ENCODE measurements at places on chromosomes 2 and 18. TPM values are rescaled to one million over a fixed set of nuclear protein-coding genes. Genes with fewer than 3 reads are reported as not detected.

The UGT1A8 gene
- total RNA-seq = not detected

The FLACC1 gene
- total RNA-seq = 0.84 TPM

- no peak for DNase-seq
These were observed 102.0 kb downstream of the HNMT start for GRCh38 chr2:138066139-138066806.

The NPHP1 gene
- total RNA-seq = 2.9 TPM

Measured in dermis blood vessel endothelial cell (primary cell).